ENCODE measurements at places on chromosomes 16 and 17.

- DNase-seq = no peak
These were observed 9.8 kb downstream of the NTHL1 start for GRCh38 chr16:2037647-2038381.

- no peak for DNase-seq
These were observed 37.7 kb upstream of the RHBDL3 start for GRCh38 chr17:32227910-32228309.

- DNase-seq = no peak
These were observed 25.6 kb downstream of the UNK start for GRCh38 chr17:75810216-75810615.

DNA sequence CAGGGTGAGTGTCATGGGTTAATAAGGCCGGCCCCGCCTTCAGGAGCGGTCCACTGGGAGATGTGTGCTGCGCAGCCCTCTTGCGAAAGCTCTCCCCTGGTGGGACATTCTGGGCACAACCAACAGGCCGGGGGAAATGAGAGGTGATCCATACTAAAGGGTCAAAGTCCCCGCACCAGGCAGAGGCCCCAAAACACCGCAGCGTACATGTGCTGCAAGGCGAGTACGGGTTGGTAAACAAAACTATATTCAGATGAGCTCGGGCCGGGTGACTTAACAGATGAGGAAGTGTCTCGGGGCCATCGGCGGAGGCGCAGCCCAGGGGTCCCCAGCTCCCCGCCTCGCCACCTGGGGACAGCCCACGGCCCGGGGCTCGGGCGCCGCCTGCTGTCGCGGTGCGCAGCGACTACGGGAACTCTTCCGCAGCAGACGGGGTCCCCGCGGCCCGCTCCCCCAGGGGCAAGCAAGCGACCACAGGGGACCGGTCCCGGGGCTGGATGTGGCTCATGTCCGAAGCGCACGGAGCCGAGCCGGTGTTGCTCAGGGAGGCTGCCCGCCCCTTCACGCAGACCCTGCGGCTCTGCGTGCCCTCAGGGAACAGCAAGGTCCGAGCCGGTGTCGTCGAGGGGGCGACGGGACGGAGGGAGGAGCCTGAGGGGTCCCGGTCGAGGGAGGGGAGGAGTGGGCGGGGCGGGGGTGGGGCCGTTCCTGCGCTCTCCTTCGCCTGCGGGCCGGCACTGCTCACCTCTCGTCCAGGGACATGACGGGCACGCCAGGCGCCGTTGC, at the start of gene RAB37:
TSS of gene RAB37 (plus strand) at position 744 of the 786 bp plus-strand sequence. CDS start at position 761, 17 bp downstream.
- DNase-seq = no peak

GRCh38 chr17:80883831-80884735, 107.6 kb upstream of the CHMP6 start:
- DNase-seq = no peak

- no peak for DNase-seq
These were observed 172.7 kb upstream of the CCL2 start for GRCh38 chr17:34082404-34082803.

- no peak for DNase-seq
These were observed 137.9 kb downstream of the SOX9 start for GRCh38 chr17:72258711-72259110.

GRCh38 chr17:2124391-2124790, 69.5 kb downstream of the HIC1 start:
- no peak for DNase-seq

DNA sequence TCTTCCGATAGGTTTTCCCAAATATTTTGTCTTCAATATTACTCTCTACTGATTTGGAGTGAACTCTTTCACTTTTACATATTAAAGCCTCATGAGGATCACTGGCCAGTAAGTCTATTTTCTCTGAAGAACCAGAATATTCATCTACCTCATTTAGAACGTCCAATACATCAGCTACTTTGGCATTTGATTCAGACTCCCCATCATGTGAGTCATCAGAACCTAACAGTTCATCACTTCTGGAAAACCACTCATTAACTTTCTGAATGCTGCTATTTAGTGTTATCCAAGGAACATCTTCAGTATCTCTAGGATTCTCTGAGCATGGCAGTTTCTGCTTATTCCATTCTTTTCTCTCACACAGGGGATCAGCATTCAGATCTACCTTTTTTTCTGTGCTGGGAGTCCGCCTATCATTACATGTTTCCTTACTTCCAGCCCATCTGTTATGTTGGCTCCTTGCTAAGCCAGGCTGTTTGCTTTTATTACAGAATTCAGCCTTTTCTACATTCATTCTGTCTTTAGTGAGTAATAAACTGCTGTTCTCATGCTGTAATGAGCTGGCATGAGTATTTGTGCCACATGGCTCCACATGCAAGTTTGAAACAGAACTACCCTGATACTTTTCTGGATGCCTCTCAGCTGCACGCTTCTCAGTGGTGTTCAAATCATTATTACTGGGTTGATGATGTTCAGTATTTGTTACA, 30.9 kb downstream of the BRCA1 start:
- DNase-seq = no peak

DNA sequence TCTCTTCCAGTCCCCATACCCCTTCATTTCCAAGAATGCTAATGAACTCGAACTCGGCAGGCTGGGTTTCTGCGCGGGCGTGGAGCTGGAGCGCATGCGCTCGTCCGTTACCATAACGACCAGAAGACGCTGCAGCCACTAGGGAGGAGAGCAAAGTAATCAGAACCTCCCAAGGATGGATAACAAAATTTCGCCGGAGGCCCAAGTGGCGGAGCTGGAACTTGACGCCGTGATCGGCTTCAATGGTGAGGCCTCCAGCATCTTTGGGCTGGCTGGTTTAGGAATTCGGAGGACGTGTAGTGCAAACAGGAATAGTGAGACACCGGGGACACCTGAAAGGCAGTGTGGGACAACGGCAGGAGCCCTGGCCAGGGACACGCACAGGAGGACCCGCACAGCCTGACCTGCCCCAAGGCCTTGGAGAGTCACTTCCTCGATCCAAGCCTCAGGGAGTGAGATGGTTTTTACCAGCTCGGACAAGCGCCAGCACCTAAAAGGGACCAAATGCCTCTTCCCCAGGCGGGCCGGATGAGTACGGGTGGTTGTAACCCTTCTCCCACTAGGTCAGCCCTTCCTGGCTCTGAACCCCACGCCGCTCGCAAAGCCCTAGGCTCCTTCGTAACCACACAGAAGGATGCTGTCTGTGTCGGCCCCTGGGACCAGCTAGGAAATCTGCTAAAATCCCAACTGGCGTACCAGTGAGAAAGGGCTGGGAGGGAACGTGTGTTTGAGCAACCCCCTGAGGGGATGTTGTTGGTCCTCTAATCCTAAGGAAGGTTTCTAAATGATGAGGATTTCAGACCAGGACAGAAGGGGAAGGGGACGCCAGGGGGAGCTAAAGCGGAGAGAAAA, at the start of gene CFAP52:
TSS of gene CFAP52 (plus strand) at position 122 of the 852 bp plus-strand sequence. CDS start at position 176, 54 bp downstream.
- DNase-seq = no peak

DNA sequence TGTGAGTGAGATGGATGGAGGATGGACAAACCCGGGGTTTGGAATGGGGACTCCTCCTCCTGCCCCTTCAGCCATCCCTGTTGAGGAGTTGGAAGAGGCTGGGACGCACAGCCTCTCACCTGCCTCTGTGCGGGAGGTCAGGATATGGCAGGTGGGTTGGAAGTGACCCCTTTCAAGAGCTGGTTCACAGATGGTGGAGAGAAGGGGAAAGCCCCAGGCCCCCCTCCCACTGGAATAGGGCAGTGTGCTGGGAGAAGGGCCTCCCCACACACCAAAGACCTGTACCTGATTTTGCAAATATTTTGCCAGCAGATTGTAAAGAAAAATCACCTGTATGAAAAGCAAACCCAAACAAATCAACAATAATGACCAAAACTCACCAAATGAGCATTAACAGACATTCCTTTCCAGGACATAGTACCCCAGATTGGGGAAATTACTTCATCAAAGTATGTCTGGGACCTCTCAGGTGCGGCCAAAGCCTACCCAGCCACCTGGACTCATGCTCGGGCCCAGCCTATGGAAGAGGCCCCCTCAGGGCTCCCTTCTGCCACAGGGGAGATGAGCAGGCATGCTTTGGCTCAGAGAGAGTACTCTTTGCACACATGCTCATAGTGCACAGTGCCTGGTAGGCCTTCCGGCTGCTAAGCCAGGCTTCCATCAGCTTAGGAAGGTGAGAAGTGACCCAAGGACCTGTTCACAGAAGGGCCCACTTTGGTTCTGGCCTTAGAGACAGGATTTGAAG, 7.8 kb downstream of the SLC47A2 start:
- DNase-seq = no peak

GRCh38 chr16:67943256-67943618, 683 bp downstream of the LCAT start:
- no peak for DNase-seq

- DNase-seq = no peak
These were observed 1.9 kb downstream of the HEATR6 start for GRCh38 chr17:60076811-60077210.

DNA sequence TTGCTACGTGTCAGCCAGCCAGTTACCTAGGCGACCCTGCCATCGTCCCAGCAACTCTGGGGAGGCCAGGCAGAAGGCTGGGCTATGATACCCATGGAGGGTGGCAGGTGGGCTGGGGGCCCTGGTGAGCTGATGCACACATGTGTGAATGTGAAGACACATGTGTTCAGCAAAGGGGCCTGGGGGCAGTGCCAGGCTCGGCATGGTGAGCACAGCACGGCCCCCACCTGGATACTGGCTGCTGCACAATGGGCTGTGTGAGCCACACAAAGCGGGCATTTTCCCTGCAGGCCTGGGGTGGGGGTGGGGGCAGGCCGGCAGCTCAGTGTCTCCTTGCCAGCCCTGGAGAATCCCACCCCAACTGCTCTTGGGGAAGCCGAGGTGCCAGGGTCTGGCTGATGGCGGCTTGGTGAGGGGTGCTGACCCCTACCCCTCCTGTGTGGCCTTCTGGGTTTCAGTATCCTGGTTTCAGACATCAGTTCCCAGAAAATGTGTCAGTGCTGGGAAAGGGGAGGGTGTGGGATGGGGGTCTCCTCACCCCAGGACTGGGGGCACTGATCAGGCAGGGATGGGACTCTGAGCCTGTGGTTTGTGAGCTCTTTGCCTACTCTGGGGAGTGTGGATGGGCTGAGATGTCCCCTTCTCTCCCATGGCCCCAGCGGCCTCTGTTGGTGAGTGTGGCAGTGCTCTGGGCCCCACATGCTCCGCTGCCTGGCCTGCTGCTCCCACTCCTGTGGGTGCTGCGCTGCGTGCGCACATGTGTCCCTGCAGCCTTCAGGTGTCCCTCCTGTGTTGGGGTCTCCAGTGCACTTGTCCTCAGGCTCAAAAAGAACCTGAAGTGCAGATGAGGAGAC, 5.1 kb downstream of the LLGL1 start:
- DNase-seq = no peak

- no peak for DNase-seq
These were observed 55.3 kb downstream of the ULK2 start for GRCh38 chr17:19812407-19812806.

DNA sequence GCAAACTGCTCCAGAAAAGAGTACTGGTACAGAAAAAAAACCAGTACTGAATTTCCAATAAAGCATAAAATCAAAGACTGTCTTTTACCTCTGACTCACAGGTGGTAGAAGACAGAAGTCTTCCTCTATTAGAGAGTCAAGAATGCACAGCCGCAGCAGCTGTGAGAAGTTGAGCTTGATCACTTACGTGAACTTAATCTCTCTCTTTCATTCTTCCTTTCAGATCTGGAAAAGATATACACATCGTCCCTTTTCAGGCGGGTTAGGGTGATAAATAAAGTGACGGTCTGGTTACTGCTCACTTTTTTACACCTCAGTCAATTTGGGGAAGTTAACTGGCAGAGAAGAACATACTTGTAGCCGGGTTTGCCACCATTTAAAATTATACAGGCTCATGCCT, 3.9 kb downstream of the IFT140 start:
- no peak for DNase-seq

GRCh38 chr16:51328733-51329132, 177.7 kb upstream of the SALL1 start:
- no peak for DNase-seq

GRCh38 chr16:66265556-66266141, 100.8 kb upstream of the CDH5 start:
- DNase-seq = no peak

DNA sequence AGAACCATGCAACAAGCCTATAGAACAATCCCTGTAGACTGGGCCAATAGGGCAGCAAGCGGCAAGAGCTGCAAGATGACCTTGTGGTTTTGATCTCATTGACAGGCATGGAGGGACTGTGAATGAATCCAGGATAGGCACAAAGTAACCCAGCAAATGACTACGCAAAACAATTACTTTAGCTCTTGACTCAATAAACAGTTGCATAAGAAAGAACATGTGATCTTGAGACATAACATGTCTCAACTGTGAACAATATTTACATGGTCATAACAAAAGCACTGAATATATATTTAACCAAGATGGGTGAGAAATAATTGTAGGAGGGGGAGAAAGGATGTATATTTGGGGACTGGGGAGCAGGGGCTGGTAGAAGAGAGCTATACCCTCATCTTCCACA, 313.7 kb upstream of the CDH5 start:
- DNase-seq = no peak

- no peak for DNase-seq
These were observed 15.4 kb downstream of the SRP68 start for GRCh38 chr17:76056882-76057281.

GRCh38 chr17:44878627-44879221, 20.5 kb downstream of the EFTUD2 start:
- DNase-seq = no peak

GRCh38 chr17:56919717-56920116, 5.9 kb upstream of the TRIM25 start:
- no peak for DNase-seq

GRCh38 chr17:83160443-83161297, 81.3 kb downstream of the METRNL start:
- DNase-seq = no peak

DNA sequence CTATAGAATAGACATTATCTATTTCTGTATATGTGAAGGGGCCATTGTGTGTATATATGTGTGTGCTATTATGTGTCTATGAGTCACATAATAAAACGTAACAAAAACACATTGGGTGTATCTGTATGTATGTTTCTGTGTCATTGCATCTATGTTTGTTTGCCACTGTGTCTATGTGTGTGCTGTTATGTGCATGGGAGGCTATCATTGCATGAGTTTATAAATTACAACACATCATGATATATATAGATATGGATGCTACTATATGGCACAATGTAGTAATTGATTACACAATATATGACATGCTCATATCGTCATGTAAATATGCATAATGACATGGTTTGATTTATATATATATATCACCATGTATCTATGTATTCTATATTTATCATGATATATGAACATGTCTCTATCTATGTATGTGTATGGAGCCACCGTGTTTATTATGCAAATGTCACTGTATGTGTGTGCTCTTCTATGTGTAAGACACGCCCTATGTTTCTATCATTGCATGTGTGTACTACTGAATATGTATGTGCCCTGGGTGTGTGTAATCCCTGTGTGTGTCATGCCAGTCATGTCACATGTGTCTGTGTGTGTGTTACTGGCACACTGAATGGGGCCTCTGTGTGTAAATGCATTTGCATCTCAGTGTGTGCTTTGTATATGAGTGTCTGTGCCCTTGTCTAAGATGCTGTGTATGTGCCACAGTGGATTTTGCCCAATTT, 1.4 kb upstream of the TSPOAP1 start:
- no peak for DNase-seq

All from kidney epithelial cell (primary cell).